ENCODE measurements at places on chromosomes 4 and X. TPM values are rescaled to one million over a fixed set of nuclear protein-coding genes. Genes with fewer than 3 reads are reported as not detected.

The FAM241A gene
- 3.0 TPM for total RNA-seq

The STAP1 gene
- total RNA-seq = 2.7 TPM

The SHROOM2 gene
- not detected for total RNA-seq

DNA sequence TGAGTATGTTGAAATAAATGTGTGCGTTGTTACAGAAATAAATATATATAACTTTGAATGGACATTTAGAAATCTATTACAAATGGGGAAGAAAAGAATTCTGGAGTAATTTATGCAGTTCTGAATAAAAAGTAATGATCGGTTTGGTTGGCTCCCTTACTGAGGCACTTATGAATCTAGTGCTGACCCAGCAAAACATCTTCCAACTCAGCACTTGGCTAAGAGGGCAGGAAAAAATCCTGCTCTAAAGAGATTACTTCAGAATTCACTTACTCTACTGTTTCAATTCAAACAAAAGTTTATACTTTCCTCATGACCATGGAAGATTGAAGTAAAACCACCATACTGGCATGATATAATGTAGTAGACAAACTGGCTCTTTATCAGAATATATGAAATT is 123.9 kb upstream of the RXFP1 start:
- no peak for ATAC-seq

GRCh38 chr4:118076958-118077766 is 42.9 kb downstream of the NDST3 start:
- no peak for ATAC-seq

DNA sequence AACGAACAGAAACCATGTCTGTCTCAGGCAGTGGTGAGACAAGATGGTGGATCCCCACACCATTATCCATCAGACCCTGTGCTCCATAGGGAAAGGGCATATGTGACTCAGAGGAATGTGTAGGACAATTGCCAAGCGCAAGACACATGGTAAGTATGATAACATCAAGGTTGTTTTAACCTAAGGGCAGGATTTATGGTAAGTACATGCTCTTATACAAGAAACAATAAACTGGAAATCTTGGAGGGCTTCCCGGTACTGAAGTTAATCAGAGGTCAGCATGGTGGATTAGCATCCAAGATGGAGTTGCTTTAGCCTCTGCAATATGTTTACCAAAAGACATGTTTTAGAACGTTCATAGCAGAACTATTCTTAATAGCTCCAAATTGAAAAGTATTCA is 355.0 kb downstream of the PPP1R2C start:
- no peak for ATAC-seq

- ATAC-seq = no peak
Observed at GRCh38 chr4:24912252-24913118, at the start of gene CCDC149. TSS of gene CCDC149 (minus strand) at chr4:24913042. CDS start at chr4:24912864, 178 bp downstream.

DNA sequence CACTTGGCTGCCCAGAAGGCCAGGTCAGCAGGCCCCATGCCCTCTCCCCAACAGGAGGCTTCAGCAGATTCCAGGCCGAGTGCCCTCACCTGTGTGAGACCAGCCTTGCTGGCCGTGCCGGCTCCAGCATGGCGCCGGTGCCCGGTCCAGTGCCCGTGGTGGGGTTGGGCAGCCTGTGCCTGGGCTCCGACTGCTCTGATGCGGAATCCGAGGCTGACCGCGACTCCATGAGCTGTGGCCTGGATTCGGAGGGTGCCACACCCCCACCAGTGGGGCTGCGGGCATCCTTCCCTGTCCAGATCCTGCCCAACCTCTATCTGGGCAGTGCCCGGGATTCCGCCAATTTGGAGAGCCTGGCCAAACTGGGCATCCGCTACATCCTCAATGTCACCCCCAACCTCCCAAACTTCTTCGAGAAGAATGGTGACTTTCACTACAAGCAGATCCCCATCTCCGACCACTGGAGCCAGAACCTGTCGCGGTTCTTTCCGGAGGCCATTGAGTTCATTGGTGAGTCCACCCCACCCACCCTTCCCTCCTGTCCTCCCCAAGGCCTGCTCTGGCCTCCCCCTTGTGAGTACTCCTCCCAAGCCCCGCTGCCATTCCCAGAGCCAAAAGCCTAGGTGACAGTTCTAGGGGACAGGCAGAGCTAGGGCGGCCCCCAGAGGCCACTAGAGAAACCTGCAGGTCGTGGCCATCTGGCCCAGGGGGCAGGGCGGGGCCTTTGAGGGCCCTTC is 2.3 kb downstream of the DUSP9 start:
- peak; percentile 71 for ATAC-seq

DNA sequence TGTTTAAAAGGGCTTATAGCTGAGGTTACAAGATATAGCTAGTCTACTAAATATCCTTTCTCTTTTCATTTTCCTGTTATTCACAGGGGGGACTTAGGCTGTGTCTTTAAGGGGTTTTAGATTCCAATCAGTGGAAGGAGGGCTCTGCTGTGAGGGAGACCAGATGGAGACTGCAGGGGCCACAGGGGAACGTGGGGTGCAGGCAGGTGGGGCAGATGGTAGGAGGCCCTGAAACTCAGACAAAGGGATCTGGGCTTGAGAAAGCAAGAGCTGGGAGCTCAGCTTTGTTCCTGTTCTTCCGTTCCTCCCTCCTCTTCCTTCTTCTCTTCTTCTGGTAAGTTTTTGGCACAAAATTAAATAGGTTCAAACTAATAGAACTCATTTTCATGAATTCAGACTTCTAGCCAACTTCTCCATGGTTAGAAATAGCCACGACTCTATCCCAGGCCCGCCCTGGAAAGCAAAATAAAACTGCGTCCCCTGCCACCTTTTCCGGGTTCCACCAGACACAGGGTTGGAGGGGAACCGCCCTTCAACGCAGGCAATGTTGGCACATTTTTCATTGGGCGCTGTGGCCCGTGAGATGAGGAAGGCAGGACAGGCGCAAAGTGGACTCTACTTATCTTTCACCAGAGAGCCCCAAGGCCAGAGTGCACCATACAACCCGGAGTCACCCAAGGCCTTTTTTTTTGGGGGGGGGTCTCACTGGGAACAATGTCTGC is 3.5 kb upstream of the TMSB4X start:
- ATAC-seq = peak; percentile 27

GRCh38 chr4:82268826-82269193 is 105.0 kb downstream of the HNRNPD start:
- ATAC-seq = no peak
